IMR-90 (cell line): ENCODE measurements at places on chromosomes 2 and 18.

DNA sequence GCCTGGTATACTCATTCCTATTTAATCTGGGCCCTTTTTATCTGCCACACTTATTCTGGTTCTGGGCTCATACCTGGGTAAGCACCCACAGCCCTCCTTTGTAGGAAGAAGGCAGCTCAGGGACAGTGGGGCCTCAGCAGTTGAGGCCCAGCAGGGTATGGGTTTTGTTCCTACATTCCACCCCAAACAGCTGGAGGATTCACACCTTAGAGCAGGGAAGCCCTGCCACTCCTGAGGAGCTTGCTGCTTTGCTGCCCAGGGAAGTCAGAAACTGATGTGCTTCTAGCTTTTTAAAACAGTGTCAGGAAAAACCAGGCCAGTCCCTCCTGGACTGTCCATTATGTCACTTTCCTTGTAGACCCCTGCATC, 1.2 kb upstream of the LBX2 start:
- no peak for DNase-seq

DNA sequence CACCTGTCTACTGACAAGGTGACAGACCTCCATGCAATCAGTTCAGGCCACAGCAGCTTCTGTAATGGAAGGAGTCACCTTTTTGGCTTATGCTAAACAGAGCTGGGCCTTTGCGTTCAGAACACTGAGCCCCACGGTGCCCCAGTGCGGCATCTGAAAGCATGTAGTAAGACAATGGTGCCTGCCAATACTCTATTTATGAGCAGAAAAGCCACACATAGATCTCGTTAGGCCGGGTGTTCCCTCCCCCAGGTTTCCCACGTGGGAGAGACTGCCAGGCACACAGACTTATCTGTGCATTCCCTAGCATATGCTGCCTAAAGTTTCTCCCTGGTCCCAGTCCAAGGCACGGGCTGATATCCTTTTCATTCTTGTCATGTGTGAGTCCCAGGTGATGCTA, 150.9 kb downstream of the ACTR3 start:
- DNase-seq = no peak

- no peak for DNase-seq
Observed at GRCh38 chr2:164773635-164774034, 68.0 kb downstream of the COBLL1 start.

GRCh38 chr2:10716581-10716980, 4.8 kb upstream of the ATP6V1C2 start:
- DNase-seq = no peak

- no peak for DNase-seq
Observed at GRCh38 chr2:76713312-76713711, 808.9 kb downstream of the LRRTM4 start.

DNA sequence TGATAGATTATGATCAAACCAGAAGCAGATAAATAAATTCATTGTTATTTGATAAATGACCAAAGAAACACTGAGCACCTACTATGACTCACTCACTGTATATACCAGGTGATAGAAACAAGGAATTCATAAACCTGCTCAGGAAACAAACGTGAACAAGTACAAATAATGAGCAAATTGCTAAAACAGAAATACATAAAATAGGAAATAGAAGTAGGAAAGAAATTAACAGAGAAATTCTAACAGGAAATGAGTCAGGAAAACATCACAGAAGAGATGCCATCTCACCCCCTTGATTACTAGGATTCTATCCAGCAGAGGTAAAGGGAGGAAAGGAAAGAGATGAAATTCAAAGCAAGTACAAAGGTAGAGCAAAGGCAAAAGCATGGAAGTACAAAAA, 31.3 kb downstream of the EXOC6B start:
- DNase-seq = peak; percentile 21

- no peak for DNase-seq
Observed at GRCh38 chr2:96247896-96248295, 17.9 kb downstream of the TMEM127 start.

- DNase-seq = no peak
Observed at GRCh38 chr2:205733648-205734047, 51.3 kb downstream of the NRP2 start.

GRCh38 chr18:8260827-8261226, 348.4 kb upstream of the RAB12 start:
- no peak for DNase-seq

DNA sequence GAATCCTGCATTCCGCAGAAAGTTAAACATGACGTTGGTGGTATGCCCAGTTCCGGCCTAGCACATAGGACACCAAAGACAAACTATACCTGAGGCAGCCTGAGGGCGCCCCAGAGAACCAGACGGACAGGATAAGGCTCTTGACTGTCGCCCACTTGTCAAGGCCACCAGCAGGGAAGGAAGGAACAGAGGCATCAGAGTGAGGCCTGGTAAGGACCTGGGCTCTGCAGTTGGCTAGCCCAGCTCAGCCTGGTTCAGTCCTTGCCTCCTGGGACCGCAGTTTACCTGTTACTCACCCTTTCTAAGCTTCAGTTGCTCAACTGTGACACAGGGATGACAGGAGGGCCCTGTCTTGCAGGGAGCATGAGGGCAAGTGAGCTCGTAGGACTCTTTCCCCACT, 82.1 kb downstream of the ACTR2 start:
- no peak for DNase-seq

DNA sequence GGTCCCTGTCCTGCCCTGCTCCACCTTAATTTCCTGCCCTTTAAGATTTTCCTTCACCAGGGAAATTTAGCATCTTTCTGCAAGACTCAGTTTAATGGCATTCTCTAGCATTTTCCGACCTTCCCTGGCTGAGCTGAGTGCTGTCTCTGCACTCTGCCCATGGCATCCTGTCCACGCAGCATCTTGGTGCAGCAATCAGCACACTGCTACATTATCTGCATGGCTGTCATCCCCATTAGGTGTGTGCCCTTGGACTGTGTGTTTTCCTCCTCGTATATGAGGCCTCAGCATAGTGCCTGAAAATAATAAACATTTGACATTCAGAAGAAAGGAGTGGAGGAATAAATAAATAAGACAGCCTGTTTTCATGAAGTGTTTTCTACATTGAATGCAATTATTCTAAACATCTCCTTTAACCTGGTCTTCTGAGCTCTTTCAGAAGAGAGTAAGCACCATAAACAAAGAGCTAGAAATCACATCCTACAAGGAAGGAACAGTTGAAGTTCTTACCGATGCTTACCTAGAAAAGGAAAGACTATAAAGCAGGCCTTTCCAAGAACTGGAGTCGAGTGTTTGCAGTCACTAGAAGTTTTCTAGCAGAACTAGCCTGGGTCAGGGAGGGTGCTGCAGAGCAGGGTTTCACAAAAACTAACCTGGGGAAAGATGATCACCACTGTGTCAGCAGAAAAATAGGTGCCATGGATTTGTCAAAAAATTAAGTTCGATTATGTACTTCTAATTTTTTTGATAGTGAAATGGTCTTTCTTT, 131.4 kb upstream of the ITGB6 start:
- no peak for DNase-seq

DNA sequence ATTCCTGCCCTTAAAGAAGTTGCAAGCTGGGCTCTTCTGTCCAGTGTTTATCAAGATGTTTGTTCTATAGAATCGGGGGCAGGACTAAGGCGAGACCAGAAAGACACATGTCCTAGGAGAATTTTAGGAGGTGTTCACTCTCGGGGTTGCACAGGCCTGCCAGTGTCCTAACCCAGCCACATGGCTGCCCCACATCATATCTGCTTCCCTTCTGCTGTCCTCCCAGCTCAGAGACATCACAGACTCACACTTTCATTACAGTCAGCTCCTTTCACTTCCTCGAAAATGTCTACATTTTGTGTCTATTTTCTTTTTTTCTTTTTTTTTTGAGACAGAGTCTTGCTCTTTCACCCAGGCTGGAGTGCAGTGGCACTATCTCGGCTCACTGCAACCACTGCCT, 10.7 kb upstream of the MRO start:
- DNase-seq = no peak

- DNase-seq = no peak
Observed at GRCh38 chr18:13241893-13242175, 23.3 kb downstream of the LDLRAD4 start.

- DNase-seq = no peak
Observed at GRCh38 chr2:121382744-121383143, 97.7 kb upstream of the TFCP2L1 start.

GRCh38 chr2:8997108-8997507, 6.4 kb downstream of the MBOAT2 start:
- DNase-seq = no peak

- no peak for DNase-seq
Observed at GRCh38 chr18:79449551-79450288, 54.0 kb downstream of the NFATC1 start.

DNA sequence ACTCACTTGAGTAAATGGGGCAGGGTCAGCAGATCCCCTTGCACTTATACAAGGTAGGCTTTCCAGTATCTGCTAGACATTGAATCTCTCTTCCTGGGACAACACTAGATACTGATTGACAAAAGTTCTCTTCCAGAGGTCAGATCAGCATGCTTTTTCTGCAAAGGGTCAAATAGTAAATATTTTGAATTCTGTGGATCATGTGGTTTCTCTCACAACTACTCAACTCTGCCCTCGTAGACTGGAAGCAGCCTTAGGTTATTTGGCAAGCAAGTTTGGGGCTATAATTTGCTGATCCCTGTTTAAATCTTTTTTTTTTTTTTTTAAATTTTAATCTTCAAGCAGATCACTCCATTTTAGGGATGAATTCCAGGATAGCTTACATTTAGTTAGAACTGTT, 17.4 kb upstream of the NABP1 start:
- no peak for DNase-seq

- no peak for DNase-seq
Observed at GRCh38 chr2:34416856-34417255, 817.8 kb upstream of the FAM98A start.

DNA sequence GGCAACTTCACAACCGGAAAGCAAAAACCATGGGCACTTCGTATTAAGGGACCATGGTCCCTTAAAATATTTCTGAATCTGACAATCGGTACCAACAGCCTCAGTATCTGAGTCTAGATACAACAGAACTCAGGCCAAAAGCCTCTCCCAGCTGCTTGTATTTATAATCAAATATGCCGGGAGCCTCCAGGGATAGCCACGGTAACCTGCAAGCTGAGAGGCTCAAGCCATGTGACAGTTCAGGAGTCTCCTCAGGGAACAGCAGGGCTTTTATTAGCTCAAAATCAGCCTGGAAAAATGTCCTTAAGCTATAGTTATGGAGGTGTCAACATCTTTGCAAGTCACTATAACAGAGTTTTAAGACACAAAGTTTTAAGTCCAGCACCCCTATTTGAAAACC, 352.8 kb upstream of the GYPC start:
- no peak for DNase-seq
